ENCODE measurements at places on chromosomes 1 and 21.

DNA sequence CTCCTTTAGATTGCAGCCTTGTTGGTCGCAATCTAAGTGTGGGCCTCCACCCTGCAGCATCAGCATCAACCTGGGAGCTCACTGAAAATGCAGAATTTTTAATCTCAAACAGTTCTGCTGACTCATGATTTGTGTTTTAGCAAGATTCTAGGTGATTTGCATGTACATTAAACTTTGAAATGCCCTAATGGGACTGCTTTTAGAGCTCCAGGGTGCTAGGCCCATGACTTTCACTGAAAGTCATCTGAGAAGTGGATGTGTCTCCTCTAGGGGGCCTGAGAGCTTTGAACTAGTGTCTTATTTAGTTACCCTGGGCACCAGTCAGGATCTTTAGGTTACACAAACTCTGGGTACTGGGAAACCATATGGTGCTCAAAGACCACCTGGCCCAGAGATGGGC lies 9.0 kb downstream of the TRIM67 start:
- no peak for DNase-seq

- DNase-seq, result no peak
Observed at GRCh38 chr1:18739408-18739807, 108.8 kb downstream of the PAX7 start.

DNA sequence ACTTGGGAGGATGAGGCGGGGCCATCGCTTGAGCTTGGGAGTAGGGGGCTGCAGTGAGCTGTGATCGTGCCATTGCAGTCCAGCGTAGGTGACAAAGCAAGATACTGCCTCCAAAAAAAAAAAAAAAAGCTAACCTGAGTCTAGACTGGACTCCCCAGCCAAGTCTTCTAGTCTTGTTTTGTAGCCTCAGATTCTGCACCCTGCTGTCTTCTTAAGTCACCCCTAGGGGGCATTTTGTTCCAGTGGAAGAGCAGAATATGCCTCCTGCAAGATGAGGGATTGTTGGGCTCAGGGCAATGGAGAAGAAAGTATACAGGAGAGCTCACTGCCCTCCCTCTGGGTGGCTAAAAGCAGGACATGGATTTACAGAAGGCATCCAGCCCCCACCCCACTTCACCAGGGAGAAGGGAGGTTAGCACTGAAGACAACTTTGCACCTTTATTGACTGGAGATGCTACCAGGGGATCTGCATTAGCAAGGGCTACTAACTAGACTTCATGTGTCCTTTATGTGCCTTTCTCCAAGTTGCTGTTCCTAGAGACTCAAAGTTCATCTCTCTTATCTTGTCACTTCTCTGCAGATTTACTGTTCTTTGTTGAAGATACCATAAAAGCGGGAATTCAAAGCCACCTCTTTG lies 15.3 kb upstream of the RNF187 start:
- DNase-seq, result no peak

- no peak for DNase-seq
Observed at GRCh38 chr1:88371436-88372023, 312.5 kb upstream of the PKN2 start.

- no peak for DNase-seq
Observed at GRCh38 chr1:227131193-227131592, 187.1 kb downstream of the CDC42BPA start.
